Muscle of back (tissue), 13 donors: ENCODE measurements at places on chromosomes 4 and X. TPM values are rescaled to one million over a fixed set of nuclear protein-coding genes. Genes with fewer than 3 reads are reported as not detected.

Gene ANK2
- 233 TPM for polyA plus RNA-seq

Gene HELQ
- polyA plus RNA-seq, result 19.1 TPM

Gene VSIG4
- 14.2 TPM for polyA plus RNA-seq

- peak; percentile 64 for DNase-seq
Measured at GRCh38 chr4:110361921-110362320, 114.0 kb upstream of the ENPEP start.

- no peak for DNase-seq
Measured at GRCh38 chrX:14050709-14051108, 21.0 kb upstream of the GEMIN8 start.

DNA sequence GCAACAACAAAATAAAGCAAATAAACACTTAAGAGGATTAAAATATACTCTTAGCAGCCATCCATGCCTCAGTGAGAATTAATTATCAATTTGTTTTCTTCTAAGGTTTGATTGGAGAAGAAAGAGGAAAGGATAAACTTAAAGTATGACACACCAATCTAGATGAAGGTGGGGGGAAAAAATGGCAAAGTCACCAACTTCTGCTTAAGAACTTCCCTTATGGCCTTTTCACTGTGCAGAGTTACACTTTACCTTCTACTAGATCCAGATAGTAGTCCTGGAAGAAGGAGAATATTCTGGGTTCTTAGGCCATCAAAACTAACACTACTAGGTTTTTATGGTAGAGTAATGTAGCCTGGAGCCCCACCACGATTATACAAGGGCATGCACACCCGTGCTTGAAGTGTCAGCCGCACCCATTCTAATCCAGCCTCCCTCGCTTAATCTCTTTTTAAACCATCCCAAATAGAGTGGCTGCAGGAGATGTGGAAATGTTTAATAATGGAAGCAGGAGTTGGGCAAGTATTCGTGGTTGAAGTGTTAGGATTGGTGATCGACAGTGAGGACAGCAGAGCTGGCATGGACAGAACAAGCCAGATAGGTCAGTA lies 14.1 kb downstream of the ENPEP start:
- DNase-seq, result no peak

DNA sequence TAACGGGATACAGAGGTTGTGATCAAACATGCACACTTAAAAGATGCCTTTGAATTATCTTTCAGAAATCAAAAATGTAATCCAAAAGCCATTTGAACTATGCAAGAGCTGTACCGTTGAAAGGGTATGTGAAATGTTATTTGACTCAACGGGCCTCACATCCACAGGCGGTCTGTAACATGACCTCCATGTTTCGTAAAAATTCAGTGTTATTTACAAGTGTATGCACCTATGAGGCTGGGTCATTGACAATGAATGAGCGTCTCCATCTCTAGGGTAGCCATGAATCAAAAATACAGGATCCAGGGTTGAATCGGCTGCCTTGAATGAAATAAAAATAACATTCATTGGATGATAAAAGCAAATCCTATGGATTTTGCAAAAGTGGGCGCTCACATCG lies 100.1 kb downstream of the CRLF2 start:
- no peak for DNase-seq

GRCh38 chr4:53912766-53913497 lies 151.5 kb downstream of the CHIC2 start:
- DNase-seq, result no peak

GRCh38 chr4:142567199-142567598 lies 278.9 kb downstream of the INPP4B start:
- no peak for DNase-seq
